CD4-positive, alpha-beta T cell treated with Interleukin-1 beta for 1 hour (primary cell): ENCODE measurements at places on chromosomes 6 and 20.

- DNase-seq, result no peak
Measured at GRCh38 chr6:161918109-161918531, 644.3 kb upstream of the AGPAT4 start.

- DNase-seq, result no peak
Measured at GRCh38 chr20:62577490-62577836, 64.8 kb upstream of the SLCO4A1 start.

GRCh38 chr6:123007885-123008284 is 11.8 kb downstream of the CLVS2 start:
- no peak for DNase-seq

GRCh38 chr6:156395276-156395675 is 381.9 kb upstream of the ARID1B start:
- peak; percentile 46 for DNase-seq

GRCh38 chr6:110731196-110731595 is 84.1 kb downstream of the CDK19 start:
- no peak for DNase-seq

- no peak for DNase-seq
Measured at GRCh38 chr20:47664068-47664437, 121.2 kb downstream of the SULF2 start.

GRCh38 chr6:43060034-43060754 is 763 bp downstream of the KLC4 start:
- no peak for DNase-seq

GRCh38 chr6:130598021-130598989 is 228.9 kb upstream of the SMLR1 start:
- no peak for DNase-seq

GRCh38 chr6:31122791-31123706 is 2.8 kb upstream of the CDSN start:
- no peak for DNase-seq
